SK-MEL-5 (cell line): ENCODE measurements at places on chromosomes 4 and X.

DNA sequence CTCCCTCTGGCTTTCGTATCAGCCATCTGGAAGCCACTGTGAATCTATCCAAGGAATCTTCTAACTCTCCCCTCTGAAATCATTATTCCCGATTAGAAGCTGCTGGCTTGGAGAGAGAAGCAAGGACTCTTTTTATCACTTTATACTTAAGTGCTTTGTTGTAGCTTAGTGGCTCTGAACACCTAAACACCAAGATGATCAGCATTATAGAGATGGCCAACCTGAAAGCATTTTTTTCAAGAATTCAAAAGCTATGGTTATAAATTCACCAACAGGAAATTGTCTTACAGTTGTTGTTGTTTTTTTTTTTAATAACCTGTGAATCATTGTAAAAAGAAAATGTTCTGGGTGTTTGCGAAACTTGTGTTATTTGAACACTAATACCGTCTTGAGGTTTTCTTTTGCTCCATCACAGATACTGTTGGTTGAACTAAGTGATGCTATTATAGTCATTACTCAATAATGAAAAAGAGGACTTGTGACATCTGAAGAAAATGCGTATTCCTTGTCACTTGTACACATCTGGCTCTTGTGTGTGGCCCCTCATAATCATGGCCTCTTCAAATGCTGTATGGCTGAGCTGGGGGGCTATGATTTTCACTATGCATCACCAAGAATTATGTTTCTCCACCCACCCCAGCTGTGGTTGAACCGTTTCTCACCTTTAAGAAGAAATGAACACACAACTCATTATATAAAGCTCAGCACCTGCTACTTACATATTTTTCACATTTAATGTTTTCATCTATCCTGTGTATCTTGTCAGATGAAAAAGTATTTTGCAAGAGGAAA, 11.8 kb upstream of the SMIM43 start:
- no peak for DNase-seq

DNA sequence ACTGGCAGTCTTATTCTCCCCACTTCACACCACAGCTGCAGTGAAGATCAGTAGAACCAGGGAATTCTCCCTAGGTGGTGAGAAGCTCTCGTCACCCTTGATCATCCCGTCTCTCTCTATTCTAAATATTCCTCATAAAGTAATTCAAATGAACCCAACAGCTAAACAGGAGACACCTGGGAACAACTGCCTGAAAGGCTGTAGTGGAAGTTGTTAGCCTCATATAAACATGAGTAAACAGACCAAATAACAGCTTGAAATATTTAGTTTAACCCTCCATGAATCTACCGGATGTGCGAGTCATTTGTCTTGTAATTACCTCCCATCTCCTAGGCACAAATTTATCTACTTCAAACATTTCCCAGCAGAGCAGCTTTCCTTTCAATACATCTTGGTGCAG, 30.4 kb upstream of the APELA start:
- DNase-seq, result no peak

GRCh38 chr4:184403384-184403781, 71.0 kb downstream of the IRF2 start:
- no peak for DNase-seq

DNA sequence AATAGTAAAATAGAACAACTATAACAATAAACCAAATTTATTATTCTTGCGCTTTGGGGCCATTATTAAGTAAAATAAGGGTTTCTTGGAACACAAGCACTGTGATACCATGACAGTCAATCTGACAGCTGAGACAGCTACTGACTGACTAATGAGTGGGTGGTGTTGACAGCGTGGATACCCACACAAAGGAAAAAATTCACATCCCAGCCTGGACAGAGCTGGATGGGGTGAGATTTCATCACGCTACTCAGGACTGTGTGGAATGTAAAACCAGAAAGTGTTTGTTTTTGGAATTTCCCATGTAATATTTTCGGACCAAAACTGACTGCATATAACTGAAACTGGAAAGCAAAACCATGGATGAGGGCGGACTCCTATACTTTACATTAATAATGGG, 48.8 kb downstream of the IGFBP7 start:
- DNase-seq, result no peak

GRCh38 chrX:45873781-45874180, 671.4 kb downstream of the ZNF674 start:
- no peak for DNase-seq

DNA sequence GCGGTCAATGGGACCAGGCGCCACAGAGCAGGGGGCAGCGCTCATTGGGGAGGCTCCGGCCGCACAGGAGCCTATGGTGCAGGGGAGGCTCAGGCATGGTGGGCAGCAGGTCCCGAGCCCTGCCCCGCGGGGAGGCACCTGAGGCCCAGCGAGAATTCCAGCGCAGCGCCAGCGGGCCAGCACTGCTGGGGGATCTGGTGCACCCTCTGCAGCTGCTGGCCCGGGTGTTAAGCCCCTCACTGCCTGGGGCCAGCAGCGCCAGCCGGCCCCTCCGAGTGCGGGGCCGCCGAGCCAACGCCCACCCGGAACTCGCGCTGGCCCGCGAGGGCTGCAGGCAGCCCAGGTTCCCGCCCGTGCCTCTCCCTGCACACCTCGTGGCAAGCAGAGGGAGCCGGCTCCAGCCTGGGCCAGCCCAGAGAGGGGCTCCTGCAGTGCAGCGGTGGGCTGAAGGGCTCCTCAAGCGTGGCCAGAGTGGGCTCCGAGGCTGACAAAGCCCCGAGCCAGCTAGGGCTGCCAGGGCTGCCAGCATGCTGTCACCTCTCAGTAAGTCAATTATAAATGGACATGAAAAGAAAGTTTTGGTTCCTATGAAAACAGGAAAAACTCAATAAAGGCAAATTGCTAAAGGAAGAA, 14.5 kb downstream of the FAM184B start:
- DNase-seq, result no peak

GRCh38 chr4:17702641-17703040, 78.8 kb downstream of the FAM184B start:
- no peak for DNase-seq

DNA sequence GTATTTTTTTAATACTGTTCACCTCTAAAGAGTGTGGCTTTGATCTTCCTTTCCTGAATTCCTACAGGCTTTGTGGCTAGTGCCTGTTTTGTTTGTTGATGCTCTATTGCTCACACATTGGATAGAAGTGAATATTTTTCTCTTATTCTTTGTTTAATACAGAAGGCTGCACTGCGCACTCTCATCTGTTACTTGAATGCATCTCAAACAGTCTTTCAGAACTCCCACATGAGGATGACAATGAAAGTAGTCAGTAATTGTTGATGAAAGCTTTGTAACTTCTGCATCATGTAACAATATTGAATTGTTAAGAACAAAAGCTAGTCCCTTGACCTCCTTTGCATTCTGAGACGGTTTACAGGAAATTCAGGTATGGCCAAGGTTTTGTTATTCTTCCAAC, 29.1 kb upstream of the GALNT7 start:
- DNase-seq, result peak; percentile 44

GRCh38 chr4:85932500-85933290, 427.2 kb downstream of the MAPK10 start:
- no peak for DNase-seq

DNA sequence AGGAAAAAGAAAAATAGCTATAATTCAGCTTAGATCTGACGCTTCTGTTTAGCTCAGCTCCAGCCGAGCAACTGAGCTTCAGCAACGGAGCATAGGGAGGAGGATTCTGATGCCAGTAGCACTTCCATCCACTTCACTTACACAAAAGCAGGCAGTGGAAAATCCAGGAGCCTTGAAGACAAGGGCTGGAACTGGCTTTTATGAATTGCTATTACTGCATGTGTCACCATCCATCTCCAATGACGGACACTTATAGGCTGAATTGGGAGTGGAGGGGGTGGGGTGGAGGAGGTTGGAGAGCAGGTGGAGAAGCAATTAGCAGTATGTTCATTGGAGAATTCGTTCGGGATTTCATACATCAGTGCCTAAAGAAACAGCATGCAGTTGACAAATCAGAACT, 15.6 kb downstream of the ENOX2 start:
- DNase-seq, result no peak

GRCh38 chr4:111204797-111205196, 581.9 kb upstream of the PITX2 start:
- no peak for DNase-seq

DNA sequence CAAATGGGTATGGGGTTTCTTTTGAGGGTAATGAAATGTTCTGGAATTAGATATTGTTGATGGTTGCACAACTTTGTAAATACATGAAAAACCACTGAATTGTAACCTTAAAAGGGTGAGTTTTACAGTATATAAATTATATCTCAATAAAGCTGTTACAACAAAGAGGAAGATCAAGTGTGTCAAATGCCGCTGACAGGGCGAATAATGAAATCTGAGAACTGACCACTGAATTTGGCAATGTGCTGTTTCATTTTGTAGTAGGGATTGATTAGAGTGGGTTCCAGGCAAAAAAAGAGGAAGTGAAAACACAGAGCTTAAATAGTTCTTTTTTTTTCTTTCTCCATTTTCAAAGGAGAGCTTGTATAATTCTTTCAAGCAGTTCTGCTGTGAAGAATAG, 161.1 kb upstream of the NAP1L5 start:
- DNase-seq, result no peak

- no peak for DNase-seq
These were observed 31.8 kb downstream of the HPGD start for GRCh38 chr4:174490451-174490961.

- DNase-seq, result no peak
These were observed 38.6 kb downstream of the COL4A6 start for GRCh38 chrX:108399418-108400165.

GRCh38 chrX:106039920-106040319, 1.4 kb upstream of the SERPINA7 start:
- peak; percentile 15 for DNase-seq

DNA sequence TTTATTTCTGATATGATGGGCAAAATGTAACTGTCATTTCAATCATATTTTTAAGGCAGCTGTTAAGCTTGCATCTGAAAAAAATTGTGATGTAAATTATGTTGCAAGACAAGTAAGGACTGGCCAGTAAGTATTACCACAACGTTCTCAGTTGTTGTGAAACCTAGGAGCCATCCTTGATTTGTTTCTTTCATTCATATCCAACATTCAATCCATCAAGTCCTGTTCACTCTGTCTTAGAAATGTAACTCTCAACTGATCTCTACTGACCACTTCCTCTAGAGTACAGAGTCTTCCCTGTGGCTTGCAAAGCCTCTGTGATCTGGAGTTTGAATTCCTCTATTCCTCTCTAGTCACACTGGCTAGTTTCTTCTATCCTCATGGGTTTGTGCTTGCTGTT, 161.4 kb upstream of the MAD2L1 start:
- DNase-seq, result peak; percentile 0

GRCh38 chr4:121129606-121130325, 34.4 kb downstream of the TNIP3 start:
- DNase-seq, result no peak

DNA sequence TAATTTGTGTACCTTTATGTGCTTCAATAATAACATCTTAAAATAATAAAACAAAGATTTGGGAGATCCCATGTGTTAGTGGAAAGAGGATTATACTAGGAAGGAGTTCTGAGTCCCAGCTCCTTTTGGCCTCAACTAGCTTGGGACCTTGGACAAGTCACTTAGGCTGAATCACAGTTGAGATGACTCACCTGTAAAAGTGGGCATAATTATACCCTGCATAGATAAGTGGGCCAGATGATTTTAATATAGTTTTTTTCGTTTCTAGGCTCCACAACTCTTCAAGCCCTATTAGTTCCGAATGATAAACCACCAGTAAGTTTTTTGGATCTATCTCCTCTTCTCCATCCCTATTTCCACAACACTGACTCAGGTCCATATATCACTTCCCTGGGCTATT, 131.8 kb downstream of the ENOX2 start:
- DNase-seq, result no peak

DNA sequence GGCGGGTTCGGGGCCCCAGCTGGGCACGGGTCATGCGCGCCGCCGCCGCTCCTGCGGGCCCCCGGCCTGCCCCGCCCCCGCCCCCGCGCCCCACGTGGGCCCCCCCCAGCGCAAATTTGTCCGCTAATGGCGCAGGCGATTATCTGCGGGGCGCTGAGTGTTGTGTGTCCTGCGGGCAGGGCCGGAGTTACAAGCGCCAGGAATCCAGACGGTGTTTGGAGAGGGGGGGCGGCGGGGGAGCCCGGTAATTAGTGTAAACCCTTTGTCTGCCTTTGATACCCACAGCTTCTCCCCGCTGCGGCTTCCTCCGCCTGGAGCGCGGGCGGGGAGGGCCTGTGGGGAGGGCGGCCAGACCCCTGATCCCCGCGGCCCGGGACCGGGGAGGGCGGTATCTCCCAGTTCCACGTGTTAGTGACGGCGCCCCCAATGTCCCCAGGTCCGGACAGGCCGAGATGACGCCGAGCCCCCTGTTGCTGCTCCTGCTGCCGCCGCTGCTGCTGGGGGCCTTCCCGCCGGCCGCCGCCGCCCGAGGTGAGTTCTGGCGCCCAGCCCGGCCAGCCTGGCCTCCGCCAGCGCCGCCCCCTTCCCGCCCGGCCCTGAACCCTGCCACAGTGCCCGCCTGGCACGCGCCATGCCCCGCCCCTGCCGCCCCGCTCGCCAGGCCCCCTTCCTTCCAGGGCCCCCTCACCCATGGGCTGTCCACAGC, 761 bp downstream of the FGFRL1 start:
- no peak for DNase-seq

DNA sequence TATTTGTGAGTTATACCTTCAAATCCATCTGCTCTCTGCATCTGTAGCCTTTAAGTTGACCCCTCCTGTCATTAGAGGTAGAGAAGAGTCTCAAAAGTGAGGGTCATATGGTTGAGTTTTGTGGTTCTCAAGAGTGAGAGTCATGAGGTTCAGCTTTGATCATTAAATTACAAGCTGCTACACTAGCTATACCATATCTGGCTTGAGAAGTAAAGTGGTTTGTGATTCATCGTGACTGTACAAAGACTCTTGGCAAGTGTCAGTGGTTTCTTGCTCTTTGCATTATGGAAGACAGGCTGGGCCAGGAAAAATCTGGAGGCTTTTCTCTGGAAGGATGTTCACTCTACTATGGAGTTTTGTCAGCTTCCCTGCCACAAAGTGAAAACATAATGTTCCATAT, 170.6 kb downstream of the ZC4H2 start:
- DNase-seq, result no peak

GRCh38 chr4:15654593-15655222, 449 bp downstream of the FBXL5 start:
- peak; percentile 40 for DNase-seq
